ENCODE measurements at places on chromosomes 1 and 21.

DNA sequence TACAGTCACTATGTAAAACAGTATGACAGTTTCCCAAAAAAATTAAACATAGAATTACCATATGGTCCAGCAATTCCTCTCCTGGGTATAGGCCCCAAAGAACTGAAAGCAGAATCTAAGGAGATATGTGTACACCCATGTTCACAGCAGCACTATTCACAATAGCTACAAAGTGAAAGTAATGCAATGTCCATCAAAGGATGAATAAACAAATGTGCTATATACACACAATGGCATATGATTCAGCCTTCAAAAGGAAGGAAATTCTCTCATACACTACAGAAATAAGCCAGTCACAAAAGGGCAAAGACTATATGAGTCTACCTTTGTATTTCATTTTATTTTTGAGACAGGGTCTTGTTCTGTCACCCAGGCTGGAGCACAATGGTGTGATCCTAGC, 120.4 kb downstream of the TOMM20 start:
- no peak for DNase-seq

GRCh38 chr1:160971618-160972056, 17.0 kb upstream of the ITLN2 start:
- no peak for DNase-seq

DNA sequence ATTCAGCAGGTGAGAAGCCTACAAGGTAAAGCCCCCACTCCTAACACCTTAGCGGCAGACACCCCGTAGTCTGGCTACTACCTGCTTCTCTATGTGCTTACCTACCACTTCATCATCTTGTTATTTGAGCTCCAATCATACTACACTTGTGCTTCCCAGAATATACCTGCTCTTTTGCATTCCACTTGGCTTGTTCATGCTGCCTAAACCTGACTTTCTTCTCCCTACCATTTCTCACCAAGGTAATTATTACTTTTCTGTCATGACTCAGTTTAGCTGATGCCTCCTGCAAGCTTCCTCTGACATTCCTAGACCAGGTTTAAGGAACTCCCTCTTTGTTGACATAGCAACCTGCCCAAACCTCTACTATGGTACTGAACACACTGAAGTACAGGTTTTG, 495.6 kb upstream of the C1orf87 start:
- DNase-seq: no peak

DNA sequence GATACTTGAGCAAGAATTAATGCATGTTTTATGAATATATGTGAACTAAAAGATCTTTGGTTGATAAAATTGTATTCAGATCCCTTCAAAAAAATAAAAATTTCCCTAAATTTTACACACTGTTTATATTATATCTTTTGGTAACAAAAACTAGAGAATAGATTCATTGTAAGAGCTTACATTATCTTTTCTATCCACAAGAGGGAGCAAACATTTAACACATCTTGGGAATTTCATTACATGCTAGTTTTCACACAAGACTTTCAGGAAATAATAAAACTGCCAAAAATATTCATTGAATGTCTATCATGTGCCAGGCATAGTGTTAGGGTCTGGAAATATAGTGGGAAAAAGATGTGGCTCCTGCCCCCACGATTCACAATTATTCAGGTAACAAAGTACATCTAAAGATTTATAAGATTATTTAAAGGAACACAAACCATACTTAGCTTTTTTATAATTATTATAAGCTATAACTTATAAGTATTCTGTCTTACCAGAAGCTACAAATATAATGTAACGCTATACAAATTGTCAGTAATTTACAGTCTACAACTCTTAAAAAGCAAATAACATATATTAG, 30.6 kb downstream of the FAF1 start:
- peak; percentile 30 for DNase-seq

DNA sequence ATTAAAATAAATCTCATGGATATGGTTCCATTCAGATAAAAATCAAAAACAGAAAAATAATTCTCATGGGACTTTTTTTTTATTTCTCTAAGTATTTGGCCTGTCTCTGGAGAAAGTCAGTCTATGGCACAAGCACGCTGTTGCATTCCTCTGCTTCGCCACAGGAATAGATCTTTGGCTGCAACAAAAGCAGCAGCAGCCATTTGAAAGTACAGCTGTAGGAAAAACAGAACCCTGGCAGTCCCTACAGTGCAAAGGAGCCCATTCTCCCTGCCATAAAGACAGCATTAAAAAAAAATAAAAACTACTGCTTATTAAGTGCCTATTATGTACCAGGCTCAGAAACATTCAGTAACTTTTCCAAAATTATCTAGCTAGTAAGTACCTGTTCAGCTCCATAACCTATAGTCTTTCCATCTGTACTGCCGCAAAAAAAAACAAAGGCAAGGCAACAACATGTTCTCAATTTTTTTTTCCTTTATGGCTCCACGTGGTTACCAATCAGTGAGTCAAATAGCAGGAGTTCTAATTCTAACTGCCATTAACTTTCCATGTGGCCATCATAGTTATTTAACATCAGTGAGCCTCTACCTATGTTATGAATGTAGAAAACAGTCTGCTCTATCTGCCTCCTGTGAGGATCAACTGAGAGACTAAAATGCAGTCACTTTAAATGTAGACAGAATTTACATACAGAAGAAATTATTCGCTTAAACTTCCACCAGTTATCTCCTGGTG, 22.7 kb downstream of the SLC35D1 start:
- no peak for DNase-seq
